Right lobe of liver (tissue), 6 donors: ENCODE measurements at places on chromosomes 3 and 15.

GRCh38 chr3:140924097-140924873 lies 17.4 kb upstream of the SLC25A36 start:
- DNase-seq = no peak

DNA sequence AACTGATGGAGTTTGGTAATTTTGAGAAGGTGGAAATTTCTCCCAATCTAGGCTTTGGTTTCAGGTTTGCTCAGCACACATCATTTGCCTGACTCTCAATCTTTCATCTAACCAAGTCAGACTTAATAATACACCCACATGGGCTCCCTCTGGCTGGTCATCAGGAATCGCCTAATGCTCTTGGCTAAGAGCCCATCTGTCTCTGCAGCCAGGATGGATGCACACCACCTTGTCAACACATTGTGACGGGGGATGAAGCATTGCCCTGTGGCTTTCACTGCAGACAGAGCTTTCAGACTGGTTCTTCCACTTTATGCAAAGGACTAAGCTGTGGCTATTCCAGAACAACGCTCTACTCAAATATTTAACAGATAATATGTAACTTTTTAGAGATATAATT lies 3.0 kb upstream of the HDGFL3 start:
- DNase-seq = no peak

DNA sequence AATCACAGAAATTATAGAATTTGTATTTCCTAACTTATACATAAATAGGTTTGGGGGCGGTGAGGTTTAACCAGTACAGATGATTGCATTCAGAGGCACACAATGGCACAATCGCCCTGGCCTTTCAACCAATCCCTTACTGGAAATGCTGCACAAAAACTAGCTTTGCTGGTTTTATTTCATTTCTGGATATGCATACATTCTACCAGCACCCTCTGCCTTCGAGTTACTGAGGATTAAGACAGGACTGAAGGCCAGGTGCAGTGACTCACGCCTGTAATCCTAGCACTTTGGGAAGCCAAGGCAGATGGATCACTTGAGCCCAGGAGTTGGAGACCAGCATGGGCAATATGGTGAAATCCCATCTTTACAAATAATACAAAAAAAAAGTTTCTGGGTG lies 336.1 kb downstream of the ARRDC4 start:
- DNase-seq = no peak

DNA sequence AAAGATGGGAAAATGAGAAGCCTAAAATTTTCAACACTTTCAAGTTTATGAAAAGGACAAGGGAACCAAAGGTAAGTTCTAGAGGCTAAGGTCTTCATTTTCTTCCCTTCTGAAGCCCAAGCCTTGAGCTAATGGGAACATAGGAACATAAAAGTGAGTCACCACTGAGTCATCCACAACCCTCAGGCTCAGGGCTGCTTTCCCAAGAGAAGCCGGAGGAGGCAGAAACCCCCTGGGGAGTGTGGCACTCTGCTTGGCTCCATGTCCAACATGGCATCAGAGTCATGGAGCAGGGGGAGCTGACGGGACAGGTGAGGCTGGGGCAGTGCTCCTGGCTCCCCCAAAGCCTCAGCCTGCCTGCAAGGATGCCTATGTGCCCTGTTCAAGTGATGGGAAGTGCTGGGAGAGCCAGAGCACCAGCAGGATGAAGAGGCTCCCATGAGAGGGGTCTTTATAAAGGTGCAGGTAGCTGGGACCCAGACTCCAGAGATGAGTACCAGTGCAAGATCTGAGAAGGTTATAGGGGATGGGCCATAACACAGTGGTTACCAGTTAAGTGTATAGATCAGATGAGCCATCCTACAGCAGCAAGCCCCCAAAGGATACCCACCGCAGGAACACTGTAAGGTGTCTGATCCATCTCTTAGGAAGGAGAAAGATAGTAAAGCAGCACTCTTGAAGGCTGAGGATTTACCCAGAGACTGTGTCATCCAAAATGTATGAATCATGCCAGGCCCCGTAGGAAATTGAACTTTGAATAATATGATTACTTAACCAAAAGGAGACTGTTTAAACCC lies 31.8 kb upstream of the RYR3 start:
- DNase-seq = no peak

GRCh38 chr15:49323207-49323606 lies 99.8 kb upstream of the FGF7 start:
- no peak for DNase-seq

- DNase-seq = no peak
Observed at GRCh38 chr3:55500555-55501330, 13.6 kb upstream of the WNT5A start.

DNA sequence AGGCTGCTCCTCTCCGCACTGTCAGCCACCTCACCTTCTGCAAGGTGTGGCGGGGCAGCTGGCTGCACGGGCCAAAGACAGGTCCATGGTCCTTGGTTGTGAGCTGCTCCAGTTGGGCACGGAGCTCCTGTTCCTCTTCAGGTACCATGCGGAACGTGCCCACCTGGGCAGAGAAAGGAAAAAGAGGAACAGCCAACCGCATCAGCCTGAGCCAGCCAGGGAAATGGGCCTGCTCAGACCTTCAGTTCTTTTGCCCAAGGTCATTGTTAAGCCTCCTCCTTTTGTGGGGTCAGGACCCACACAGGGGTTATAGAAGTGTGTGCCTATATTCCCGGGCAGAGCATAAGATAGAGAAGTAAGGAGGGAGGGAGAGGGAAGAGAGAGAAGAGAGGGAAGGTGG lies 2.8 kb downstream of the RLBP1 start:
- no peak for DNase-seq

GRCh38 chr3:24390169-24391130 lies 104.2 kb downstream of the THRB start:
- no peak for DNase-seq

DNA sequence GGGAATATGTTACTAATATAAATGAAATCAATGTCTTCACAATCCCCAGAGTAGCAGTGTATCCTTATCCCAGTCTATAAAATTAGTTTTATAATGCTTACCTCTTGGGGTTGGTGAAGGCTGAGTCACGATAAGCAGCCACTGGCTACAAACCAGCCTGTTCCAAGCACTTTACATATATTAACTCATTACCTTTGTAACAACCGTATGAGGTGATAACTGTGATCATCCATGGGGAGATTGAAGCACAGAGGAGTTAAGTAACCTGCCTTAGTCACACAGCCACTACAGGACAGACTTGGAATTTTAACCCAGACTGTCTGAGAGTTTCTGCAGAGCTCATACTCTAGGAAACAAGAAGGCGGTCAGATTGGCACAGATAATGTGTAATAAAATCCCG lies 43.3 kb upstream of the MITF start:
- DNase-seq = no peak

DNA sequence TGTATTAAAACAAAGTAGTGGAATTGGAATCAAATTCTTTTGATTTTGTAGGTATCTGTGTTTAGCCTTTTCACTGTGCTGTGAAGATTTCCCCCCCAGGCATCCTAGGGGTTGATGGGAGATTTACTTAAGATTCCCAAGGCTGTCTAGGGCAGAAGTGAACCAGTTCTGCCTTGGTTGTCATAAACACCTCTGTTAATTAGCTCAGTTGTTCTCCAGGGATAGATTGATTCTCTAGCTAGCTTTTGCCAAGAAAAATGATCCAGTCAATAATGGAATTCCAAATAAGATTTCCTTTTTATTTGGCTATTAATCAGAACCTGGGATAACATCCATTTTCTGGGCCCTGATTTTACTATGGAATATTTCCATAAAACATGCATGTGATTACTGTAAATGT lies 12.7 kb downstream of the DAG1 start:
- DNase-seq = no peak

GRCh38 chr3:139870000-139870675 lies 64.8 kb upstream of the CLSTN2 start:
- no peak for DNase-seq

GRCh38 chr3:125024817-125025216 lies 31.0 kb downstream of the HEG1 start:
- DNase-seq = no peak

DNA sequence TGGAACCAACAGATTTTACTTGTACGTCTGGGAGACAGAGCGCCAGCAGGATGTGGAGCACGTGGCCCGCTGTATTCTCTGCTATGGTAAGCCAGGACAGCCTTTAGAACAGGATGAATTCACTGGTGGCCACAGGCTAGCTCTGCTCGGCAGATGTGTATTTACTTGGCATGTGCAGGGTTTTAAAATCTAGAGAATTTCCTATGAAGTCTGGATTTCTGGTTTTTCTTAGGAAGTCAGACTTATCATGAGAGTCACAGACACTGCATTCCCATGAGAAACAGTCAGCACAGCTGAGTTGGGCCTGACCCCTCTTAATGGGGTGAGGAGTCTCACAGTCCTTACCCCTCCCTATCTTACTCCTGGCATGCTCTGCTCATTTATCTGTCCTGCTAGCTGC lies 84.6 kb upstream of the COL6A5 start:
- DNase-seq = no peak

- DNase-seq = no peak
Observed at GRCh38 chr3:59280113-59280512, 230.3 kb upstream of the CFAP20DC start.

GRCh38 chr3:75049533-75049932 lies 435.1 kb upstream of the CNTN3 start:
- DNase-seq = no peak

- no peak for DNase-seq
Observed at GRCh38 chr3:156688632-156689452, 14.5 kb downstream of the TIPARP start.

DNA sequence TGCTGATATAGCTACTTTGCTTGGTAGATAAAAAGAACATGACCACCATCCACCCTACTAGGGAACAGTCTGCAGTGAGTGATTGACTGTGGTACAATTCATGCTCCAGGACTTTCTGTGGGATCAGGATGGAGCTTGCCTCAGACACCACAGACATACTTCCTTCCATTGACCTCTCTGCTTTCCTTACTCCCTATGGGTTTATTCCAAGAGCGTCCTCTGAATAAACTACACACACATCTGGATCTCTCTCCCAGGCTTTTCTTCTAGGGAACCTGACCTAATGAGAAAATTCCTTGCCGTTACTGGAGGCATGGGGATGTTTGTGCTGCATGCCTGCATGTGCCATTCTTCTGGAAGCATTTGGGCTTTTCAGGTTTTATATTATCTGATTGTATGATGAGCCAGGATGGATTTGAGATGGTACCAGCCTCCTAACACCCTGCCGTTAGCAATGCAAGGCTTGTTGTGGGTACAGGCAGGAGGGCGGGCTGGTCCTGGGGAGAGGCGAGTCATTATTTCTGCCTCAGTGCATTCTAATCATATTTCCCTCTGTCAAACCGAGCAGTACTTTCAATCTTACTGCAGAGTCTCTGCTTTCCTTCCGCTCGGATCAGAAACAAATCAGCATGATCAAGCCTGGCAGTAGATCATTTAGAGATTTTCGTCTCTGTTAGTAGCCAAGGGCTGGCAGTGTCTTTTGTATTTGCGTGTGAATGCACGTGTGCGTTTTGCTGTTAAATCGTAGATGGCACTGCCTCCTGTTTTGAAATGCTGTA lies 279.2 kb downstream of the PDCD6IP start:
- no peak for DNase-seq

GRCh38 chr3:152383136-152383606 lies 114.4 kb downstream of the MBNL1 start:
- DNase-seq = no peak

GRCh38 chr3:183485585-183485984 lies 57.2 kb upstream of the MCF2L2 start:
- DNase-seq = peak; percentile 7

GRCh38 chr3:128490915-128491690 lies 1.9 kb downstream of the GATA2 start:
- peak; percentile 25 for DNase-seq

DNA sequence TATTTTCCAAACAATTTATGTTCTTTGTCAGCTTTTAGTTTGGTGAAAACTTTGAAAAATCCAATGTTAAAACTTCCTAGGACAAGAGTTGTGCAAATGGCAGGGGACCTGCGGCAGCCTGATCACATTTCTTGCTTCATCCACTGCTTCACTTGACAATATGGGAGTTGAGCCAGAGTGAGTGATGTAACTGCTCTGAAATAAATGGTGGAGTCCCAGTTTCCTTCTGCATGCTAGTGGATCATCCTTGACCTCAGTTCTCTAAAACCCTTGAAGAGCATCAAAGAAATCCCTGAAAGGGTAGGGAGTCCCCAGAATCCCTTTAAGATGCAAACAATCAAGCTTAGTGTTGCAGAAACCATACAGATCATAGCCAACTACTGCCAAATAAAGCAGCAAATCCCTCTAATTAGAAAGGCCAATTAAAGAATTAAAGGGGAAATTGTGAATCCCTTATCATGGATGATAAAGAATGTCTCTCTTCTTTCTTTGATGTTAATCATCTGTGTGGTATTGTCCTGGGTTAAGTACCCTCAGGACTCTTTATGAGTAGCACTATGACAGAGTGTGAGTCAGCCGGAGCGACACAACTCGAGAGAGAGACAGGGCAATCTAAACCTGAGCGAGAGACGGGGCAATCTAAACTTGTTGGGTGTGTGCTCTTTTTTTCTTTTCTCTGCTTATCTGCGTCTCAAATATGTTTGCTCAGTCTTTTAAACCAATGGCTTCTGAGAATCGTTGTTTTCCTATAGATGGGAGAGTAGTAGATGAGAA lies 41.8 kb upstream of the GAP43 start:
- DNase-seq = no peak

- DNase-seq = no peak
Observed at GRCh38 chr3:100106094-100106493, 8.2 kb downstream of the FILIP1L start.

DNA sequence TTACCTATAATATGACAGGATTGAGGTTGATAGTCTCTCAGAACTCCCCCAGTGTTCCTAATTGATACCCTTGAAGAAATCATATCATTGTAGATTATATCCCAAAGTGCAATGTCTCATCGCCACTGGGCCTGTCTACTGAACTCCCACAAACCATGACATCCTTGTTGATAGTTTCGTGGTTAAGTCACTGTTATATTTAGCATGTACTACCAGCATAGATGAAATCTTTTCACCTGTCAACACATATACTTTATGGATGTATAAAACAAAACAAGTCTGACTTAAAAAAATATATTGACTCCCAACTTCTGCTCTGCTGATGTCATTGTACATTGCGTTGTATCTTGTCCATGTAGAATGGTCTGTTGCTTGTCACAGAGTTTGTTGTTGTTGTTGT lies 128.1 kb downstream of the IQCH start:
- DNase-seq = no peak

DNA sequence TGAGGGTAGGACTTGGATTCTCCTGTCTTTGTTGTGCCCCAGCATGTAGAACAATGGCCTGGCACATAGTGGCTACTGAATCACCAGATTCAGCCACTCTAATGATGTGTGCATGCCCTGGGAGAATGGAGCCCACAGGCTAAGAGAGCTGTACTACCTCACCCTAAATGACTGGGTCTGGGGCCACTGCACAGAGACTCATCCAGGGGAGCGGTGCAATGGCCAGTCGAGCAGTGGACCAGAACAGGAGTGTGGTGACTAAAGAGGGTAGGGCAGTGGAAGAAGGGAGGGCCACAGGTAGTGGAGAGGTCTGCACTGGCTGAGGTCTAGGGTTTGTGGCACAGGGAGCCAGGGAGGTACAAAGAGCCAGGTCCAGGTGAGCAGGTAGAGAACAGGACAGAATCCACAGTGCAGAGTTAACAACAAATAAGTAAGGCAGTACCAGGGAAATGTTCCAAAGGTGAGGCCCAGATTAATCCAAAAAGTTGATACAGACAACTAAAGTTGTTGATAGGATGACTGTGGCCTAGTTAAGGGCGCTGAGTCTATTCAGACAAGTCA lies 142.7 kb upstream of the ATP11B start:
- no peak for DNase-seq
